Daoy (cell line): ENCODE measurements at places on chromosomes 1 and 21.

- DNase-seq: peak; percentile 48
Measured at GRCh38 chr1:67645495-67646144, 39.4 kb upstream of the GADD45A start.

- peak; percentile 13 for DNase-seq
Measured at GRCh38 chr1:63795455-63795854, 21.6 kb downstream of the ROR1 start.

DNA sequence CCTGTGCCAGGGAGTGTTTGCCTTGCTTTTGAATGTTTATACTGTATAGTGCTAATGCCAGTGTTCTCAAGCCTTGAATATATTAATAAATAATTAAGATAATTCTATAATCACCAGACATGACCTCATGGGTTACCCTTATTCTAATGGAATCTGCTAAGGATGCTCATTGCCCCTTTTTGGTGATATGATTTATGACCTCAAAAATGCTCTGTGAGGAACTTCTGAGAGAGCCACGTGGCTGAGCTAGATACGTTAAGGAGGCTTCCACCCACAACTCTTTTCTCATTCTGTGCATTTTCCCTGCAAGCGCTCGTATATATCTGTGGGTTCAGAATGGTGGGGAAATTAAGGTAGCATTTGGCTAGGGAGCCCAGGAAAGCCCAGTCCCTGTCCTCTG, 19.6 kb upstream of the SLC30A1 start:
- DNase-seq: no peak

DNA sequence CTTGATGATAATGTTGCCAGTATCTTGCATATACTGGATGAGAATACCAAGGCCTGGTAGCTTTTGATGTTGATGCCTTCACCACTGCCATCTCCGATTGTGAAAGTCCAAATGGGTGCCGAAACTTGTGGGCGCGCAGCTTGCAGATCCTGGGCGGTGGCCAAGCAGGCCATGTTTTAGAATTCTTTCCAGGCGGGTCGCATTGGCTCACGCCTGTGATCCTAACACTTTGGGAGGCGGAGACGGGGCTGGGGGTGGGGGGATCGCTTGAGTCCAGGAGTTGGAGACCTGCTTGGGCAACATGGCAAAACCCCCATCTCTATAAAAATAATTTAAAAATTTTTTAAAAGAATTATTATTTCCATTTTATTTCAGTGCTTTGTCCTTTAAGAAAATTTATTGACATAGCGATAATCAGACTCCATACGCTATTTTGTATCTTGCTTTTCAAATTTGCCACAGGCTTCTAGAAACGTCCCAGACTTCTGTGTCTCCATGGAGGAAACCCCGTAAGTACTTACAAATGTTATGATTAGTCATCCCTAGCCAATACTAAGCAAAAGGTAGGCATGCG, 592 bp upstream of the ZNF326 start:
- DNase-seq: no peak

DNA sequence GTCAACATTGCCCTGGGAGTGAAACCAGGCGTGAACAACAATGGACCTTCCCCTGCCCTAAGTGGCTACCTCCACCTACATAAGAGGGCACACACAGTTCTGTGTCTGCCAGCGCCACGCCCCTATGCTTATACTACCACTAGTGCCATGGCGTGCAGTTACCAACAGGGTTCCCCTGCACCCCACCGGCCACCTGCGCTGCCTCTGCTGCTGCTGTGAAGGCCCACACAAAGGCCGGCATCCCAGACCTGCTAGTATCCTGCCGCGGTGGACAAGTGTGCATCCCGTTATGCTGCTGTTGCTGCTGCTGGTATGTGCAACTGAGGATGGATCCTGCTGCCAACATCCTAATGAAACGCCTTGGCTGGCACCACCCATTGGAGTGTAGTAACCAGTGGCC, 75.7 kb downstream of the INTS7 start:
- no peak for DNase-seq

GRCh38 chr1:55215194-55216021, at the start of gene USP24:
USP24 (minus strand) TSS chr1:55215364; CDS start chr1:55215113, 251 bp downstream.
- DNase-seq: peak; percentile 88

DNA sequence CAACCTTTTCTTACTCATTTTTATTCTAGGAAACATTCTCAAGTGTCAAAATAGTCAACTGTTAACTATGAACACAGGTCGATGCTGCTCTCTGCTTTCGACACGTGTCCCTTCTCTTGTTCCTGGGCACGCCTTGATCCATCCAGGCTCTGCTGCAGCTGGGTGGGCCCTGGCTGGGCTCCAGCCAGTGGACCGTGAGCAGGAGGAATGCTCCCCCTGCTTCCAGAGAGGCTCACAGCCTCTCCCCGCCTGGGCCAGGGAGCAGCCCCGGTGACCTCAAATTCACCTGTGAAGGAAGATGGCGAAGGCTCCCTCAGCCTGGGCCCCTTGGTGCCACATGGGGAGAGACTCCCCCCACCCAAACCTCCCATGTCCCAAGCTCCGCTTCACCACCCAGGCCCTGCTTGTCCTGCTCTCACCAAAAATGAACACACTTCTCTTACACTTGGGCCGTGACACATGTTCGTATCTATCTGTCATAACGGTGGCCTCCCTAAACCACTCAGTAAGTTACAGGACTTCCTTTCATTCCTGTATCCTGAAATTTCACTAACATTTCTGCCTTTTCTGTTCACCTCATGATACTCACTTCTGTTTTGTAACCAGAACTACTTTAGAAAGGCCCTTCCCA, 24.6 kb upstream of the ADARB1 start:
- no peak for DNase-seq

- no peak for DNase-seq
Measured at GRCh38 chr21:33058957-33059356, 11.0 kb upstream of the OLIG1 start.

- peak; percentile 63 for DNase-seq
Measured at GRCh38 chr1:172826096-172826741, 167.3 kb downstream of the FASLG start.

DNA sequence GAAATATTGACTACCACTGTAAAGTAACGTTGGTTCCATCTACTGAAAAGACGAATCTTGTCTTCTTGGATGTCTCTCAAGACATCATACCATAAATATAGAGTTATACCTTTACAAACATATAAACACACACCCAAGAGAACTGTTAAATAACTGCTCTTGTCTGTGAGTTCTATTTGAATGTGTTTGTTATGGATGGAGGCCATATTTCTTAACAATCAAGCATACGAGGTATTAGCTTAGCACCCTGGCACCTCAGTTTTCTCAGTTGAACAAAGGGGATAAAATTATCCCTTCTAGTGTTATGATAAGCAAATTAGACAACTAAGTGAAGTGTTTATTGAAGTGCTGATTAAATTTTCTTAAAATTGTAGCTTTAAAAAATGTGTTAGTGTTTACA, 336.6 kb upstream of the ZRANB2 start:
- DNase-seq: no peak

DNA sequence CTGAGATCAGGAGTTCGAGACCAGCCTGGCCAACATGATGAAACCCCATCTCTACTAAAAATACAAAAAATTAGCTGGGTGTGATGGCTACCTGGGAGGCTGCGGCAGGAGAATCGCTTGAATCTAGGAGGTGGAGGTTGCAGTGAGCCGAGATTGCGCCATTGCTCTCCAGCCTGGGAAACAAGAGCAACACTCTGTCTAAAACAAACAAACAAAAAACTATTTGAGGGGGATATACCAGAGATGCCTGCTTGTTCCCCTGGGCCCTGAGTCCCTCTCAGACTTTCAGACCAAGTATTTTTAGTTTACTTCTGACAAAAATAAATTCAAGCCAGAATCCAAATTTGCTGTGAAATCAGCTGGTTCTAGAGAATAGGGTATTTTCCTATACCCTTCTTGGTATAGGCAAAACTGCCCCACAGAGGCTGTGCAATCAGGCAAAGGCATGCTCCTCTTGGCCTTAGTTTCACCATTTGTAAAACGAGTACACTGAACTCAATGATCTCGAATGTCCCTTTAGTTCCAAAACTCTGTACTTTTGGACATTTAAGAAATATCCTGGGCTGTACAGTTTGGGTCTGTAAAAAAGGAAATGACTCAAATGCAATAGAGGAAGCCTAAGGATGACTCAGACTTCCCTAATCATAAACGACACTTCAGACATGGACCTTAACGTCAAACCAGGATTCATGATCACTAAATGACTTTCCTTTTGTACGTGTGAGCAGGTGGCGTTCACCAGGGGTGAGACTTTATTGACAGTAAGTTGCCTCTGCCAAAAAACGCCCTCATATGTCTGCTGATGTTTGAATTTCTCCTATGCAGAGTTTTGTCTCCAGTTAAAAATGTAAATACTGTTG, 16.1 kb downstream of the ENSA start:
- peak; percentile 86 for DNase-seq

GRCh38 chr1:12053752-12054548, 9.2 kb upstream of the TNFRSF8 start:
- no peak for DNase-seq

- DNase-seq: peak; percentile 23
Measured at GRCh38 chr1:151822404-151822803, 9.2 kb downstream of the RORC start.

- peak; percentile 51 for DNase-seq
Measured at GRCh38 chr1:84344286-84344685, 42.8 kb downstream of the SAMD13 start.

GRCh38 chr1:110087812-110088738, 17.6 kb upstream of the ALX3 start:
- peak; percentile 62 for DNase-seq
